Right ventricle myocardium inferior (tissue), 1 donor: ENCODE measurements at places on chromosomes 16 and 17.
A peak's percentile ranks its signal among the peaks of the same experiment; 100 is the strongest.

DNA sequence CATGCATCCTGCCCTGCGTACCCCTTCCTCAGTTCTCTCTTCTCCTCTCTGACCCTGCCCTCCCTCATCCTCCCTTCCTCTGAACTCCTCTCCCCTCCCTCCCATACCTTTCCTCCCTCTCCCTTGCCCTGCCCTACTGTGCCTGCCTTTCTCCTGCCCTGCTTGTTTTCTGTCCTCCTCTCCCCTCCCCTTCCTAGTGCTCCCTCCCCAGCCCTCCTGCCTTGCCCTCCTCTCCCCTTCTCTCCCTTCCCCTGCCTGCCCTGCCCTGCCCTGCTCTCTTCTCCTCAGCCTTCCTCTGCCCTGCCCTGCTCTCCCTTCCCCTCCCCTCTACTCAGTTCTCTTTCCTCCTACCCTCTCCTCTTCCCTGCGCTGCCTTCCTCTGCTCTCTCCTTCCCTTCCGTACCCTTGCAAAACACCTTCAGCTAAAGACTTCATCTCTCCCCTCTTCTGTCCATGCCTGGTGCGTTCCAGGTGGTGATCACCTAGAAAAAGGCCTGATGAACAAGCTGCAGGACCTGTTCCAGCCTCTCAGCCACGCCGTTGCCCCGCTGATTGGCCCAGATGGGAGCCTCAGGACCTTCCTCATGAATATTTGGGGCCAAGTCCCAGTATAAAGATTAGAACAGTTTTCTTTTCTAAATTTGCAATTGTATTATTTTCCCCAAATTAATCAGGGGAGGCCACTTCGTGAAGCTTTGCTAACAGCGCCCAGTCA lies 290.5 kb downstream of the CPPED1 start:
- no peak for DNase-seq

DNA sequence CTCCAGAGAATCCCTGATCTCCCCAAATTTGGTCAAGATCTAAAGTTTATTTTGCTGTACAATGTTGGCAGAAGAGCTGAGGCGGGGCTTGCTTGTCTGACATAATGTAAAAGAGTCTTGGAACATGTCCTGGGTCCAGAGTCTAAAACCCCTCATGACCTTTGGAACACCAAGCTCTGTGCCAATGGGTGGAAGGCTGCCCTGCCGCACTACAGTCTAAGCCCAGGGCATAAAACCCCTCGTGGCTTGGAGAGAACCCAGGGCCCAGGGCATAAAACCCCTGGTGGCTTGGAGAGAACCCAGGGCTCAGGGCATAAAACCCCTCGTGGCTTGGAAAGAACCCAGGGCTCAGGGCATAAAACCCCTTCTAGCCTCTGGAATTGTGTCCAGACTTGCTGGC lies 36.7 kb downstream of the CCDC57 start:
- DNase-seq, result no peak

- no peak for DNase-seq
Observed at GRCh38 chr16:14531613-14532012, 98.4 kb downstream of the PARN start.

DNA sequence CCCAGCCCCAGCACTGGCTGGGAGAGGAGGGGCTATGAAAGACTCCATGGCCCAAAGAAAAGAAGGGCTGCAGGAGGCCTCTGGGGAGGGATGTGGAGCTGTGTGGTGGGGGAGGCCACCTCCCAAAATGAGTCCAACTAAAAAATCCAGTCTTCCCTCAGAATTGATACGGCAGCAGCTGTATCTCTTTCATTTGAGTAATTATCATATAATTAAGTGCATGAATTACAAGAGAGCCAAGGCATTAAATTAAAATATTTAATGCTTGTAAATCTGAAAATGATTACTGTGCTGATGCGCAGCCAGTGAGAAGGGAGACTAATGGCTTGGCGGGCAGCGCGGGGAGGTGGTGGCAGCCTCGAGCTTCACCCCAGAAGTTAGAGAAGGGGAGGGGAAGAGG lies 192.8 kb downstream of the C16orf78 start:
- DNase-seq, result no peak

GRCh38 chr17:81734405-81735263 lies 22.6 kb downstream of the SLC25A10 start:
- DNase-seq, result no peak

DNA sequence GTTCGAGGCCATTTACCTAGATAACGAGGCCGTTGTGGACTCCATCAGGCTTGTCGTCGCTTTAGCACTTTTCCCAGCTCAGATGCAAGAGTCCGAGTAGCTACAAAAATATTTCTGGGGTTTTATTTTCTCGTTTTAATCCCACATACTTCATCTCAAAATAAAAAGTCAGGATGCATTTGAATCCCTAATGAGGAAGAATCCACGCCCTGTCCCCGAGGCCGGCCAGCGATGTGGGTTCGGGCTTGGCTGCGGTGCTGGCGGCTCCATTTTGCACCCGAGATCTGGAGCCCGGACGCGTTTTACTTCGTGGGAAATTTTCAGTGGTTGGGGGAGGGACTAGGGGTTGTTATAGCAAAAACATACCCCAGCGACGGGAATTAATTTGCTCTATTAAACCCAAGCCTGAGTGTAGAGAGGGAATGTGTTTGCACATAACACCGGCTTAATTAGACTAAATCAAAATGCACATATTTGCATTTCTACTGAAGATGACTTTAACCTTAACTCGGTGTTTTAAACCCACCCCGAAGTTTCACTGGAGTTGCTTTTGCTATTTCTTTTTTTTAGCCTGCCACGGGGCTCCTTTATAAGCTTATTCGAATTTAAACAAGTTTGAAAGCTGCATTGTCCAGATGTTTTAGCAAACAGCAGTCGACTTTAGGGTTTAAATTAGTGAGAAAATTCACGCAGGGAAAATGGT lies 4.8 kb downstream of the IRX5 start:
- peak; percentile 40 for DNase-seq

GRCh38 chr16:50093607-50094539 lies 28.1 kb downstream of the HEATR3 start:
- DNase-seq, result peak; percentile 86

- no peak for DNase-seq
Observed at GRCh38 chr16:11118479-11118878, 137.5 kb downstream of the SOCS1 start.

GRCh38 chr16:86048882-86049585 lies 150.1 kb downstream of the IRF8 start:
- no peak for DNase-seq

GRCh38 chr17:60393840-60394723 lies 2.1 kb upstream of the USP32 start:
- no peak for DNase-seq

DNA sequence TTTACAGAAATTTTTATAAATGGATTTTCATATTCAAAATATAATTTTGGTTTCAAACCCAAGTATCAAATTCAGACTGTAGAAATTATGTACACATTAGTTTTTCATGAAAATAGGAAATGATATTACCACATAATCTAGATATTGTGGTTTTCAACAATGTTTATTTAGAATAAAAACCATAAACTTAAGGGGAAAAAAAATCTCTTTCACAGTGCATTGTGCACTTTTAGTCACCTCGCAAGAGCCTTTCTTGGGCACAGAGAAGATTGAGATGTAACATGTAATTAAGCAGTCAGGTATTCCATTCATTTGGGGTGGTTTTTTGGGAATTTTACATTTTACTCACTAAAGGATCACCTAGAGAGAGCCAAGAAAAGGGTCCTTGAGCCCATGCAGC lies 104.0 kb downstream of the TANC2 start:
- no peak for DNase-seq

DNA sequence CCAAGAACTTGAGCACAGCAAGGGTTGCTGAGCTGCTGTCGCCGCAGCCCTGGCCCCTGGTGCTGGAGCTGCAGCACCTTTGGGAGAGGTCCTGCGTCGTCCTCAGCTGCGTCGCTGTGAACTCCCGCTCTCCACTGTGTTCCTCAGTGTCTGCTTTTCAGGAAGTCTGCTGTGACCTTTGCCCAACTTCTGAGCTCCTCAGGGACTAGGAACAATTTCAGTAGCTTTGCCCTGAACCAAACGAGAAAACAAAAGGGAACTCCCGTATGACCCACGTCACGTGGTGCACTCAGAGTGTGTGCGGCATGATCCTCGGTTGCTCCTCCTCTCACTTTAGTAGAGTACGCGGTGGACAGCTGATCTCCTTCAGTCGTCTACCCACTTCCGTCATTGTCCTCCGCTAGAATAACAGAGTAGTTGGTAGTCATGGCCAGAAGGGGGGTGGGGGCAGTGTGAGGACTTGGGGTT lies 44.2 kb downstream of the WDR45B start:
- DNase-seq, result peak; percentile 74

DNA sequence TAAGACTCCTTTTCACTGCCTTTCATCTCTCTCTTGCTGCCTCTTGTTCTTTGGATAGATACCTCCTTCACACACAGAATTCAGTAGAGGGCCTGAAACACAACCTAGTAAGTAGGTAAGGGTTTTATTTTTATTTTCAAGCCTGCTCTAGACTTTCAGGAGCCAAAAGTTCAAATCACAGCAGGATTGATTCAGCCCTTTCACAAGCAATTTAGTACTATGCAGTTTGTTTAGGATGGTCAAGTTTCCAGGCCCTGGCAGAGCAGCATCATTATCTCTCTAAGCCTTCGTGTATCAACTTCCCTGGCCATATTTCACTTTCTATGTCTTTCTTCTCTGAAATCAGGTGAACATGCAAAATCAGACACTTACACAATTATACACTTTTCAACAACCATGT lies 148.8 kb upstream of the CORO6 start:
- DNase-seq, result no peak

DNA sequence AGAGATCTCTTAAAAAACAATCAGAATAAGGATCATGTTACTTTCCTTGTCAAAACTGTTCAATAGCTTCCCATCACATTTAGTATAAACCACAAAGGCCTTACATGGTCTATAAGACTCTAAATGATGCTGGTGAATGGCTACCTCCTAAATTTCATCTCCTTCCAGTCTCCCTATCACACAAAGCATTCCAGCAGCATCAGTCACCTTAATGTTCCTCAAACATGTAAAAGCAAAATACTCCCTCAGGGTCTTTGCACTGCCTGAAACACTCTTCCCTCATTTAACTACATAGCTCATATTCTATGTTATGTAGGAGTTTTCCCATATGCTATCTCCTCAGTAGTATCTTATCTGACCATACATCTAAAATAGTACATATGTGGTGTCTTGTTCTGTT lies 53.5 kb upstream of the INTS2 start:
- DNase-seq, result no peak

DNA sequence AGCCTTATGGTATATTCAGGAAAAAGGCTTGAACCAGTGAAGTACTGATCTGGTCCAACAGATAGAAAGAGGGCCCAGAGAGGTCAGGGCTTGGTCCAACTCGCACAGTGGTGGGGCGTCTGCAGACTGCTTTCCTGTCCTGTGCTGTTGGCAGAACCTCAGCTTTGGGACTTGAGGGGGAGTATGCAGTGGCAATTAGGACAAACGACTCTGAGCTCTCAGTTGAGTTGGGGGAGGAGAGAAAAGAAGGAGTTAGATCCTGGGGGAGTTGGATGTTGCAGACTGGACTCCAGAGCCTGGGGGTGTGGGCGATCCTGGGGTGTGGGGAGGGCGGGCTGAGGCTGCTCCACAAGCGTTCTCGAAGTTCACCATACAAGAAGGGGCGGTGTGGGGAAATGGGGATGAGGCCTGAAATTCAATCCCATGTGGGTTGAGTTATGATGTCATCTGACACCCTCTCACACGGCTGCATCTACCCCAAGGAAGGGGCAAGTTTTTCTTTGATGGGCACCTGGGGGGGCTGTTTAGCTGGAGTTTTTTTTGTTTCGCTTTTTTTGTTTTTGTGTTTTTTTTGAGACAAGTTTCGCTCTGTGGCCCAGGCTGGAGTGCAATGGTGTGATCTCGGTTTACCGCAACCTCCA lies 14.6 kb downstream of the GRB7 start:
- no peak for DNase-seq

DNA sequence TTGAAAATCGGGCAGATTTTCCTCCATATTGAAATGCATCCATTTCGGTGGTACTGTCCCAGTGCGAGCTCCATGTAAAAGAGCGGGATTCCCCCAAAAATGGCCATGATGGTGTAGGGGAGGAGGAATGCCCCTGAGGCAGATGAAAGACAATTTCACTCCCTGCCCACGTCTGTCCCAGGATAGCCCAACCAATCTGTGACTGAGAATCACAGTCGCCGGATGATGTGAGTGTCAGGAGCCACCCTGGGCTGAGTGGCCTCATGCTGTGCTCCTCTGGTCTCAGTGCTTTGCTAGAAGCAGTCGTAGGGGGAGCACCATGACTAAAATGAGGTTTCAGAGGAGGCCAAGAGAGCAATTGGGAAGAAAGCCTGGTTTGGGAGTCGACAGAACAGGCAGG lies 16.7 kb downstream of the SLC6A4 start:
- DNase-seq, result no peak
